Stimulated activated CD4-positive, alpha-beta T cell treated with anti-CD3 and anti-CD28 coated beads, Interleukin-12 subunit alpha, Interleukin-12 subunit beta, amount 100 ng/mL, for 24 hours (primary cell): ENCODE measurements at places on chromosomes 3 and 15.
A peak's percentile ranks its signal among the peaks of the same experiment; 100 is the strongest.

GRCh38 chr3:132016061-132017041 is 18.5 kb downstream of the CPNE4 start:
- DNase-seq: no peak

DNA sequence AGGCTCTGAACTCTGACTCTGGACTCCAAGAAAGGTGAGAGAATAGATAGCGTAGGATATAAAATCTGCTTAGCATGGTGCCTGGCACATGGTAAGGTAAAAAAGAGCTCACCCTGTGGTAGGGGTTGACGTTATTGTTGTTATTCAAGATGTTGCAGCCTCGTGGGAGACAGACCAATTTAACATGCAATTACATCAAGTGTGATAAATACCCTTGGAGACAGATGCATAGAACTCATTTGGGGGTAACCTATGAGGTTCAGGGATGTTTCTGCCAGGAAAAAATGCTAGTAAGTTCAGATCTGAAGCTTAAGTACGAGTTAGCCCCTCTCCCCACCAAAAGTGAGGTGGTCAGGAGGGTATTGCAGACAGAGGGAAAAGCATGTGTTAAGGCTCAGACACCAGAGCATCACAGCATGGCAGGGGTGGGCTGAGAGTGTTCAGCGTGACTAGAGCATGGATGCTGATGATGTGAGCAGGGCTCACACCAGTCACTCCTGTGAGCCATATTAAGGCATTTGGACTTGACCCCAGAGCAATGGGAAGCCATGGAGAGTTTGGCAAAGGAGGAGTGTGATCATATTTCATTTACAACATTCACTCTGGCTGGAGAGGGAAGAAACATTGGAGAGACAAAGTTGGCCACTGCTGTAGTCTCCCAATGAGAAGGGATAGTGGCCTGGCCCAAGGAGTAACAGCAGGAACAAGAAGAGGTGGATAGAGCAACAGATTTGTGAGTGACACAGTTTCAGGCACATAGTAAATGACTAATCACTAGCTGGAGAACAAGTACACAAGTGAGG is 181.0 kb downstream of the UACA start:
- no peak for DNase-seq

GRCh38 chr3:49378249-49378895 is 20.2 kb upstream of the GPX1 start:
- DNase-seq: no peak

GRCh38 chr3:126129398-126129891 is 45.5 kb upstream of the SLC41A3 start:
- no peak for DNase-seq

- no peak for DNase-seq
Observed at GRCh38 chr3:151863611-151864010, 9.8 kb upstream of the SUCNR1 start.

DNA sequence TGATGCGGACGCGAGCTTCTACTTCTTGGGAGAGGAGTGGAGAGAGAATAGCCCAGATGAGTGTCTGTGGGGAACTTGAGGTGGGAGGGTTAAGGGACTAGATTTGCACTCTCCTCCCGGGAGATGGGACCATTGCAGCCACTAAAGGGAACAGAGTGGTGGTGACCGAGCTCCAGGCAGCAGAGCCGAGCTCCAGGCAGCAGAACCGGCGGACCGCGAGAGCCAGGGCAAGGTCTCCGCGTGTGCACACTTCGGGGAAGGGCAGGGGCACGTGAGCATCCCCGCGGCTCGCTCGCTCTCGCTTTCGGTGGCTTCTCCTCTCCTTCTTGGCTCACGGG is 1.1 kb downstream of the IGDCC3 start:
- DNase-seq: no peak

- DNase-seq: no peak
Observed at GRCh38 chr15:99125061-99125891, 20.4 kb downstream of the SYNM start.

DNA sequence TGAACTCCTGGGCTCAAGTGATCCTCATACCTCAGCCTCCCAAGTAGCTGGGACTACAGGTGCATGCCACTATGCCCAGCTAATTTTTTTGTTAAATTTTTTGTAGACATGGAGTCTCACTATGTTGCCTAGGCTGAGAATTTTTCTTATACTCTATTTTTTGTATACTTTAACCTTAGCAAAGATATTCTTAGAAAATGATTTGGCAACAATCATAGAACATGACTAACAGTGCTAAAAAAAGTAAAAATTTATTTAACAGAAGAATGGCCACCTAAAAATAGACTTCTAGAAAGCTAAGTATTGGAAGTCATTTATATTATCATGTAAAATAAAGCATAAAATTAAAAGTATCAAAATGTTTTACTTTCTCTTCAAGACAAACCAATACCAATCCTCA is 322.3 kb downstream of the PLCL2 start:
- no peak for DNase-seq

- no peak for DNase-seq
Observed at GRCh38 chr3:127014536-127015281, 31.8 kb downstream of the PLXNA1 start.

- no peak for DNase-seq
Observed at GRCh38 chr15:69685512-69686452, 233.2 kb downstream of the RPLP1 start.

DNA sequence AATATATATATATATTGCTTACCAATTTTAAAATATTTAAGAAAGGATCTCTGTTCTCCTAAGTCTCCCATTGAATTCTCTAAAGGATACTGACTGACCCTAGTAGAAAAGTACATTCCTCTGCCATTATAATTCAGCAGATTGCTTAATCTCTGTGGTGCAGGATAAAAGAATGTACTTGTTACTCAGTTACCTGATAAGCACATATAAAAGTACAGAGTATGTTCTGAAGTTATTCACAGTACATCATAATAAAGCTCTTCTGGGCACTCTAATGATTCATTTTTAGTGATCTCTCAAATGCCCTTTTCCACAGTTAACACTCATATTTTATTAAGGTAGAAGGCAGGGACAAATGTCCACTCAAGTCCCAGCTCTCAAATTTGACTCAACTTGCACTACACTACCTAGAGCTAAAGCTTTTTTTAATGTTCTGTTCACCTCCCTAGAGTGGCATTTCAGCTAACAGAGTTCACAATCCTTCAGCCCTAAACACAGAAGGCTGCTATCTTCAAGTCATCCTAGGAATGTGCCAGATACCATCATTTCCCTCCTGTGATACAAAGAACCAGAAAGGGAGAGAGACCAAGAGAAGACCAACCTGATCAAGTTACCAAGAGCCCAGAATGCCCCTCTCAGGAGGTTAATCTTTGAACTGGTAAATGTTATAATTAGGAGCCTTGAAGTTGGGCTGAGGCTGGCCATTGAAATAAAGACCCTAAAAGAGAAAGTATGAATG is 53.3 kb downstream of the MEIS2 start:
- DNase-seq: no peak

- no peak for DNase-seq
Observed at GRCh38 chr15:75446151-75446550, 5.3 kb downstream of the SIN3A start.

DNA sequence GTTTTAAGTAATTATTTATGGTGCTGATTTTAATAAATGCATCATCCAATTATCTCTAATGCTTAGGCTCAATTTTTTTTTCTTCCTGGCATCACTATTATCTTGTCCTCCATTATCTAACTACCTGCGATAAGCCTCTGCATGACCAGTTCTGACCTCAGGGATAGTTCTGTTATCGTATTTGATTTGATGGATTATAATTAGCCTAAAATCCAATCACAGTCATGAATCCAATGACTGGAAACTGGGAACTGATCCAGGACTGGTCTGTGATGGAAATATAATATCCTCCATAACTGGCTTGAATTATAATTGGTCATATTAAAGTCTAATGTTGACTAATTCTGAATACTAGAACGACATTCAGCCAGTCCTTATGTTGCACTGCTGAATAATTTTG is 1.1 kb downstream of the MYH15 start:
- DNase-seq: no peak

DNA sequence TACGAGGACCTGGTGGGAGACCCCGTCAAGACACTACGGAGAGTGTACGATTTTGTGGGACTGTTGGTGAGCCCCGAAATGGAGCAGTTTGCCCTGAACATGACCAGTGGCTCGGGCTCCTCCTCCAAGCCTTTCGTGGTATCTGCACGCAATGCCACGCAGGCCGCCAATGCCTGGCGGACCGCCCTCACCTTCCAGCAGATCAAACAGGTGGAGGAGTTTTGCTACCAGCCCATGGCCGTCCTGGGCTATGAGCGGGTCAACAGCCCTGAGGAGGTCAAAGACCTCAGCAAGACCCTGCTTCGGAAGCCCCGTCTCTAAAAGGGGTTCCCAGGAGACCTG is 2.5 kb downstream of the CHST2 start:
- no peak for DNase-seq

DNA sequence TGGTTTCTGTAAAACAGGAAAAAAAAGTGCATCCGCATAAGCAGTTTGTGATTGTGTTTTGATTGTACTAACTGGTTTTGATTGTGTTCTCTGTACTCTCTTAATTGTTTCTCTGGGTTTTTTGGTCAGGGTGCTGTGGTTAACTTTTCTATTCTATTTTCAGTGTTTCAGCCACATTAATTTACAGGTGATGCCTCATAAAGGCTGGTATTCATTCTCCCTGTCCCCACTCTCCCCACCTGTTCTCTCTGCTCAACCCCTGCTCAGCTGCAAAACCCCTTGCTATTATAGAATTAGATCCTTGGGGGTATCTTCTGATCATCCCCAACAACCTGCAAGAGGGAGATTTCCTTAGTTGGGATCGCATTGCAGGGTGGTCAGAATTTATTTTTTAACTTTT is 285.4 kb upstream of the AZI2 start:
- no peak for DNase-seq

- no peak for DNase-seq
Observed at GRCh38 chr3:81291586-81291985, 469.9 kb downstream of the GBE1 start.

GRCh38 chr3:175558261-175558660 is 699.1 kb downstream of the NAALADL2 start:
- DNase-seq: no peak

DNA sequence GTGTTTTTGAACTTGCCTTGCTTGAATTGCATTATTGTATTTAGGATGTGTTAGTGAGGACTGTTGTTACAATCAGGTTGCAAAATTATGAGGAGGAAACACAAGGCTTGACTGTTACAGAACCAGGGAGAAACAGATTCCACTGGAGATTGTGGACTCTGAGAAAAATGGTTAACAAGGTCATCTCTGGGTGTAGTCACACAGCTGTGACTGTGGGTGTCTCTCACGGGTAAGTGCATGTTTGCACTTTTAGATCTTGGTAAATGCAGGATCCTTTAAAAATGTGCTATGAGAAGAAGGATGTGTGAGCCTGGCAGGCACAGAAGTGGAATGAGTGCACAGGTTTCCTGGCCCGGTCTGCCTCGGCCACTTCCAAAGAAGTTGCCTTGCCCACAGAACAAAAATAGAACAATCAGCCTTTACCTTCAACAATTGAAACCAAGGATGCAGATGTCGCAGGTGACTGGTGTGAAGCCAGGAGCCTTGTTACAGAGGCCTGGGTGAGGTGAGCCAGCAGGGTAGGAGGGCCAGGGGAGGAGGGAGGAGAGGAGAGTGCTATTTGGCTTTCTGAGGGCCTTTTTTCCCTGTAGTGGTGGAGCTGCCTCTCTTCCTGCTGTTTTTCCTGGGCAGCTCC is 68.0 kb downstream of the ABHD5 start:
- DNase-seq: no peak

- DNase-seq: no peak
Observed at GRCh38 chr3:40169983-40170382, 139.5 kb upstream of the EIF1B start.

DNA sequence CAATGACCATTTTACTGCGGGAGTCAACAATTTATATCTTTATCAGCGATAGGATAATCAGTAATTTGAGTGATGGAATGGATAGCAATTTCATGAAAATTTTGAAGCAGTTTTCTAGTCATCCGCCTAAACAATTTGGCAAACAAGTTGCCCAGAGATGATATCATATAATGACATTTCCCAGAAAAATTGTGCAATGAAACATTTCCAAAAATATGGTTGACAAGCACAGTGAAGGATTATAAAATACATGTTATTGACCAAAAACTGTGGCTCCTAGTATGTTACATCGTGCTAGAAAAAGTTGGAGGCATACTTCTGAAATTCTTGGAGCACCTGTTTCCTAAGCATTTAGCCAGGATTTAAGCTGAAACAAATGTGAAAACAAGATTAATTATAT is 145.1 kb downstream of the GHSR start:
- no peak for DNase-seq

- no peak for DNase-seq
Observed at GRCh38 chr15:23039917-23040281, 530 bp upstream of the TUBGCP5 start.

GRCh38 chr3:10551821-10552630 is 46.6 kb upstream of the ATP2B2 start:
- DNase-seq: peak; percentile 84

- no peak for DNase-seq
Observed at GRCh38 chr3:184525337-184526087, 36.1 kb upstream of the EPHB3 start.

- DNase-seq: no peak
Observed at GRCh38 chr3:71211083-71211482, 372.4 kb downstream of the FOXP1 start.

GRCh38 chr3:120144267-120144666 is 50.0 kb upstream of the GSK3B start:
- DNase-seq: no peak

DNA sequence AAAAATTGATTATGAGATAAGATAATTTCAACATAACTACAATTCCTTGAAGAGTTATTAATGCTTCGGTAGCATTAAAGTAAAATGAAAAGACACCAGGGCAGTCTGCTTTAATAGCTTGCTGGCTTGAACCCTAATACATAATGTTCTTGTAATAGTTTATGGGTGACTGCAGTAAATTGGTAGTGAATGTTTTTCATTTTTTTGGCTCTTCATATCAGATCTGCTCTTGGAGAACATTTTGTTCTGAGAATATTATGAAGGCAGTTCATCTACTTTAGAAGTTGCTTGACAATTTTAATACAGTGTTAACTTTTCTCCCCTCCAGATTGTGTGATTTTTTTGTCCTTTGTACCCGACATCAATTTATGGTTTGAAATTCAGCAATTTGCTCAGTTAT is 128.4 kb downstream of the ZBTB20 start:
- no peak for DNase-seq

- no peak for DNase-seq
Observed at GRCh38 chr15:78052001-78052401, 25.5 kb downstream of the TBC1D2B start.

GRCh38 chr15:80645494-80646065 is 49.5 kb upstream of the ABHD17C start:
- DNase-seq: no peak
